ENCODE measurements at places on chromosomes 4 and X. TPM values are rescaled to one million over a fixed set of nuclear protein-coding genes. Genes with fewer than 3 reads are reported as not detected.

SYTL4 gene
- total RNA-seq = 1.3 TPM

- peak; percentile 19 for DNase-seq
Observed at GRCh38 chr4:152486429-152487389, 49.2 kb downstream of the FBXW7 start.

DNA sequence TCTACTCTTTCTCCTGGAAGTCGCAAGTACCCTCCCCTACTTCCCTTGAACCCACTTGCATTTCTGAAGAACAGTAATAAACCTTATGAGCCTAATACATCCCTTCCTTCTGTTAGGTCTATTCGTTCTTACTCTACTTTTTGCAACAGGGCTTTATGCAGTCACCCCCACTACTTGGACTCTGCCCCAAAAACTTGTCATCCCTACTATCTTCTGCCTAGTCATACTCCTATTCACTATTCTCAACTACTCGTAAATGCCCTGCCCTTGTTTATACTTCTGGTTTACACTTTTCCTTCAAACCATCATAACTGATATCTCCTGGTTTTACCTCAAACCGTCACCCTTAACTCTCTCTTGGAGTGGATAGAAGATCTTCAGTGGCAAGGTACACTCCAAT is 55.2 kb upstream of the SLIT2 start:
- no peak for DNase-seq

AR gene
- 0.67 TPM for total RNA-seq

DNA sequence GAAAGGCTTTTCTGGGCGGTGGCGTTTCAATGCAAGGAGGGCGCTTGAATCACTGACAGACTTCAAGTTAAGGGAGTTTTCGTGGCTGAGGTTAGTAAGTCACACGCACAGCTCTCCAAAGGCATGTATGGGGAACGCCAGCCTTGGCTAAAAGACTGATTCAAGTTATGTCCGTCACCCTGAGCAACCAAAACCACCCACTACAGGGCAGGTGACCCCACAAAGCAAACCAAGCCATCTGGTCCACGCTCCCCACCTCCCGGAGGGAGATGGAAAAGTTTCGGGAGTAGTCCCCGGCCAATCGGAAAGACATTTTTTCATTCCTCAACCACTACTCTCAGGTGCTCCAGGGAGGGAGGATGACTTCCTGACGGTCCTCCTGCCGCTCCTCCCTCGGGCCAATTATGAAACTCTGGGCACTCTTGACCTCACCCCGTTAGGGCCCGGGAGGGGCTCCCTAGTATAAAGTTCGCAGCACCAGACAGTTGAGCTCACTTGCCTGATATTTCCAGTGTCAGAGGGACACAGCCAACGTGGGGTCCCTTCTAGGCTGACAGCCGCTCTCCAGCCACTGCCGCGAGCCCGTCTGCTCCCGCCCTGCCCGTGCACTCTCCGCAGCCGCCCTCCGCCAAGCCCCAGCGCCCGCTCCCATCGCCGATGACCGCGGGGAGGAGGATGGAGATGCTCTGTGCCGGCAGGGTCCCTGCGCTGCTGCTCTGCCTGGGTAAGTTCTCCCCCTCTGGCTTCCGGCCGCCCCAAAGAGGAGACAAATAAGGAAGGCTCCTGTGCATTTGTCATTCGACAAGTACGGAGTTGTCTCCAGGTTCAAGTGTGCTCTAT is at the start of gene EREG:
Gene EREG (plus strand): TSS at position 494 of the 840 bp plus-strand sequence. CDS start 164 bp downstream, at position 658.
- DNase-seq = no peak

GRCh38 chr4:80731436-80731835 is 299.1 kb upstream of the BMP3 start:
- DNase-seq = no peak

DNA sequence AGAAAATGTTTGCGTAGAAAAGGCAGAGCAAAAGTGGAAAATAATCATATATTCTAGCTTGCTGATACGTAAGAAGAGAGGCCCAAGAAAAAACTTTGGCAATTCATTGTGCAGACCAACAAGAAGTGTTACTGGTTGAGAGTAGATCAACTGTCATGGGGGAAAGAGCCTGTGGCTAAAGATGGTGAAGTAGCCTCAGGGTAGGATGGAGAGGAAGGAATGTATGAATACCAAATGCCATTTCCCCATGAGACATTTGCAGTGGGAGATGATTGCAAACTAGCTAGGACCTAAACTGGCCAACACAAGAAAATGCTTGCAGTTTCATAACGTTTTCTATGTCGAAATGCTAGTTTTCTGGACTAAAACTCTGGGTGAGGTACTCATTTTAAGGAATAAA is 47.7 kb upstream of the ADGRL3 start:
- DNase-seq = no peak

- DNase-seq = no peak
Observed at GRCh38 chrX:72207366-72207765, 25.8 kb downstream of the PIN4 start.

CLGN gene
- 0.21 TPM for total RNA-seq

DNA sequence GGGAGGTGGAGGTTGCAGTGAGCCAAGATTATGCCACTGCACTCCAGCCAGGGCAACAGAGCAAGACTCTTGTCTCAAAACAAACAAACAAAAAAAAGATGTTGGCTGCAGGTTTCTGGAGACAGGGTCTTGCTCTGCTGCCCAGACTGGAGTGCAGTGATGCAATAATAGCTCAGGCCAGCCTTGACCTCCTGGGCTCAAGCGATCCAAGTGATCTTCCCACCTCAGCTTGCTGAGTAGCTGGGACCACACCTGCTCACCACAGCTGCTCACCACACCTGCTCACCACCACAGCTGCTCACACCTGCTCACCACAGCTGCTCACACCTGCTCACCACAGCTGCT is 29.9 kb upstream of the CPLX1 start:
- DNase-seq = no peak

- DNase-seq = no peak
Observed at GRCh38 chr4:139853309-139853708, 187.7 kb downstream of the MGST2 start.
